ENCODE measurements at places on chromosomes 1 and 21.

DNA sequence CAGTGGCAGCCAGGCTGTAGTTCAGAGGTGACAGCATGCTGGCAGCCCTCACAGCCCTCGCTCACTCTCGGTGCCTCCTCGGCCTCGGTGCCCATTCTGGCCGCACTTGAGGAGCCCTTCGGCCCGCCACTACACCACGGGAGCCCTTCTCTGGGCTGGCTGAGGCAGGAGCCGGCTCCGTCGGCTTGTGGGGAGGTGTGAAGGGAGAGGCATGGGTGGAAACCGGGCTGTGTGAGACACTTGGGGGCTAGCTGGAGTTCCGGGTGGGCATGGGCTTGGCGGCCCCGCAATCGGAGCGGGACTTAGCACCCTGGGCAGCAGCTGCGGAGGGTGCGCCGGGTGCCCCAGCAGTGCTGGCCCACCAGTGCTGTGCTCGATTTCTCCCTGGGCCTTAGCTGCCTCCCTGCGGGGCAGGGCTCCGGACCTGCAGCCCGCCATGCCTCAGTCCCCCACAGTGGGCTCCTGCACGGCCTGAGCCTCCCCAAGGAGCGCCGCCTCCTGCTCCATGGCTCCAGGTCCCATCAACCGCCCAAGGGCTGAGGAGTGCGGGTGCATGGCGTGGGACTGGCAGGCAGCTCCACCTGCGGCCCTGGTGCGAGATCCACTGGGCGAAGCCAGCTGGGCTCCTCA is 396.8 kb downstream of the FAM72C start:
- DNase-seq = no peak

DNA sequence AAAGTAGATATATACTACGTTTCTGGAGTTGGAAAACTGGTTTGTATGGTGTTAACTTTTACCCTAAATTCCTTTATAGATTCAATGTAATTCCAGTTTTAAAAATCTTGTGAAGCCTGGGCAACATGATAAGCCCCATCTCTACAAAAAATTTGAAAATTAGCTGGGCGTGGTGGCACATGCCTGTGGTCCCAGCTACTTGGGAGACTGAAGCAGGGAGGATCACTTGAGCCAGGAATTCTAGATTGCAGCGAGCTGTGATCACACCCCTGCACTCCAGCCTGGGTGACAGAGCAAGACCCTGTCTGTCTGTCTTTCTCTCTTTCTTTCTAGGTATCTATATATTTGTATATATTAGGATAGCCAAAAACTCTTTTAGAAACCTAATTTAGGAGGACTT is 141.9 kb downstream of the CLEC20A start:
- DNase-seq = no peak

DNA sequence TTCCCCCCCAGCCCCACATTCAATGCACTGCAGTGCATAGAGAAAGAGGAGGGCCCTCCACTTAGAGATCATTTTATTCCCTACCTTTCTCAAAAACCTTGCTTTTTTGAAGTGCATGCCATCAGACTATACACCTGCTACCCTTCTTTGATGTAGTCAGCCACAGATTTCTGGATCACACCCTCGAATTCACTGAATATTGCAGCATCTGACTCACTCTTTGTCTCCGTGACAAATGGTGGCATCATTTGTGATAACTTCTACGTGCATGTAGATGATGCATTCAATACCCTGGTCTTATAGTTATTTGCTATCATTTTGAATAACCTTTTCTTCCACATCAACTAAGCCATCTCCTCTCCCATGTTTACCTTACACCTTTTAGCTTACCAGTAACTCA is 310.3 kb upstream of the SGIP1 start:
- DNase-seq = no peak

DNA sequence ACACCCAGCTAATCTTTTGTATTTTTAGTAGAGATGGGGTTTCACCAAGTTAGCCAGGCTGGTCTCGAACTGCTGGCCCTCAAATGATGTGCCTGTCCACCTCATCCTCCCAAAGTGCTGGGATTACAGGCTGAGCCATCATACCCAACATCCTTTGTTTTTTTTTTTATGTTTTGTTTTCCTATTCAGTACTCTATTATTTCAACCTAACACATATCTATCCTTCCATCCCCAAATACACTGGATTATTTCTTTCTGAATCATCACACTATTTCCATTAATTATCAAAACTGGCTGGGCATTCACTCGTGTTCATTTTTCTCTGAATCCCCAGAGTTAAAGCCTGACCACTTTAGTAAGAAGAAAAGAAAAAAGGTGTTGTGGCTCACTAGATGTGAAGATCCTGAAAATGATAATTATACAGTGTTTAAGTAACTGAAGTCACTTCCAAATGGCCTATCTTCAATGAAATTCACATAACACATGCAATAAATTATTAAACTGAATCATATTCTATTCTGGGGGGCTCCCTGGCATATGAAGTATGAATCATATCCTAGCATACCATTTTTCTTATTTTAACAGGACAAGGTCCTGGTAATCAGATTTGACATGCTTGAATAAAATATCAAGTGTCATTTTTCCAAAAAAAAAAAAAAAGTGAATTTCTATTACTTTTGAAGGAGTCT is 1754.2 kb downstream of the BRINP3 start:
- no peak for DNase-seq

GRCh38 chr1:8340448-8340847 is 22.5 kb downstream of the SLC45A1 start:
- DNase-seq = no peak

DNA sequence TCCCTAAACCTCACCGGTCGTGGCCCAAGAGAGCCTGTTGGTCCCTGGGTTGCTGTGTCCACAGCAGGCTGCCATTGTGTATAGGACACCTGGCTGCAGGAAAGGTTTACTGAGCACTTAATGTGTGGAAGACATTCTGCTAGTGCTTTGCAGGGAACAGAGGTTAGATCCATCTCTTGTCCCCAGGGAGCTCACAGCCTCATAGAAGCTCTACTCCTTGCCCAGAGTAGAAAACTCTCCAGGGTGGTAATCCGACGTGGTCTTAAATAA is 16.9 kb upstream of the ALPL start:
- no peak for DNase-seq

DNA sequence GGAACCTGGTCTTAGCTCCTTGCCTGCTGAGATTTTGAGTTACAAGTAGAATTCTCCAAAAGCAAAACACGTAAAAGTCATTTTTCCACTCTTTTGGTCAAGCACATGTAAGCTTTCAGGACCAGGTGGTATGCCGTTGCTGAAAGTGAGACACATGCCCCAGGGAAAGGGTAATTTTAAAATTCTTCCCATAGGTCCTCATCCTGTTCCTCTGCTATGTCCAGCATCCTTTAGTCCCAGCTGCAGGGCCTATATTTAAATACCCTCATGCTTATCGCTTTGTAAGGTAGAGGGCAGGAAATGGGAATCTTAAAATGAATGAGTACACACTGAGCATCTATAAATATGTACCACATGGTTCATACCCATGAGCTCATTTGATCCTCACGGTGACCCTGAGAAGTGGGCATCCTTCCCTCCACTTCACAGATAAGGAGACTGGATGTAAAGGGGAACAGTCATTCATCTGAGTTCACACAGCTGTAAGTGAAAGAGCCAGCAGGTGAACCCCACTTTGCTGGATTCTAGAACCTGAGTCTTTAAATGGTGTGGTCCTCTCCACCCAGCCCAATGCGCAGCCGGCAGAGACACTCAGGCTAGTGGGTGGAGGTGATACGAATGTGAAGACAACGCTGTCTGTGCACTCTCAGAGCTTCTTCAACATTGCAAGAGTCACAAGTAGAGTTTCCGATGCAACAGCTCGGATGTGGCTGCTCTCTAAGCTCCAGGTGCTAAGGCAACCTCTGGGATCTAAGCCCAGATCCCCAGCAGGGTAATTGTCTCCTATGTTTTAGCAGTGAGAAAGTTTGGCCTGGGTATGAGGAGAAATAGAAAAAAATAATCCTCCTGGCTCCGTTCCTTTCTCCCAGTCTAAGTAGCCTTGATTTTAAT is 163.5 kb downstream of the PLXNA2 start:
- no peak for DNase-seq

DNA sequence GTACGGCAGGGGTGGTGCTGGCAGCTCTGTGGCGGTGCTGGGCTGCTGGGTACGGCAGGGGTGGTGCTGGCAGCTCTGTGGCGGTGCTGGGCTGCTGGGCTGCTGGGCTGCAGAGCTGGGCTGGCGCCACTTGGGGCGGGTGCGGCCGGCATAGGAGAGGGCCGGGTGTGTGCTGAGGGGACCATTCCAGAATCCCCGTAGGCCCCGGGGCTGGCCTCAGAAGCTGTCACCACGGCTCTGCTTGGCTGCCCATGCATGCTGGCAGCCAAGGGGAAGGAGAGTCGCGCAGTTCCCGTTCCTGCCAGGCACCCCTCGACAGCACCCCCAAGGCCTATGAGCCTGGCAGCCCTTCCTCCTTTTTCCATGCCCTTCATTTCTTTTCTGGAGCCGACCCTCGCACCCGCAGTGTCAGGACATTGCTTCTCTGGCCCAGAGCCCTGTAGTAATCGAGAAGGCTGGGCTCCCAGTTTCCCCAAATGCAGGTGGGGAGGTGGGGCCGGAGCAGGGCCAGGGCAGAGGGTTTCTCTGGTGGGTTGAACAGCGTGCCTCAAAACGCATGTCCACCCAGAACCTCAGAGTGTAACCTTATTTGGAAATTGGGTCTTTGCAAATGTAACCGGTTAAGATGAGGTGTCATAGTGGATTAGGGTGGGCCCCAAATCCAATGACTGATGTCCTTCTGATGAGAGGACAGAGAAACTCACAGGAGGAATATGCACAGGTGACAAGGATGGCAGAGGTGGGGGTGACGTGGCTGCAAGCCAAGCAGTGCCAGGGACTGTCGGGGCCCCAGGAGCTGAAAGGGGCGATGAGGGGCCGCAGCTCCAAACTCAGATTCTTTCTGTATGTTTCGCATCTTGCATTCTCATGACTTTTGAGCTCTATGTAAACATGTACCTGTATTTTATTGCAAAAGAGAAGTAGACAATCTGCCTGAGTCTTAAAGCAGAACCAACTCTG is 71.0 kb upstream of the ACTRT2 start:
- no peak for DNase-seq

DNA sequence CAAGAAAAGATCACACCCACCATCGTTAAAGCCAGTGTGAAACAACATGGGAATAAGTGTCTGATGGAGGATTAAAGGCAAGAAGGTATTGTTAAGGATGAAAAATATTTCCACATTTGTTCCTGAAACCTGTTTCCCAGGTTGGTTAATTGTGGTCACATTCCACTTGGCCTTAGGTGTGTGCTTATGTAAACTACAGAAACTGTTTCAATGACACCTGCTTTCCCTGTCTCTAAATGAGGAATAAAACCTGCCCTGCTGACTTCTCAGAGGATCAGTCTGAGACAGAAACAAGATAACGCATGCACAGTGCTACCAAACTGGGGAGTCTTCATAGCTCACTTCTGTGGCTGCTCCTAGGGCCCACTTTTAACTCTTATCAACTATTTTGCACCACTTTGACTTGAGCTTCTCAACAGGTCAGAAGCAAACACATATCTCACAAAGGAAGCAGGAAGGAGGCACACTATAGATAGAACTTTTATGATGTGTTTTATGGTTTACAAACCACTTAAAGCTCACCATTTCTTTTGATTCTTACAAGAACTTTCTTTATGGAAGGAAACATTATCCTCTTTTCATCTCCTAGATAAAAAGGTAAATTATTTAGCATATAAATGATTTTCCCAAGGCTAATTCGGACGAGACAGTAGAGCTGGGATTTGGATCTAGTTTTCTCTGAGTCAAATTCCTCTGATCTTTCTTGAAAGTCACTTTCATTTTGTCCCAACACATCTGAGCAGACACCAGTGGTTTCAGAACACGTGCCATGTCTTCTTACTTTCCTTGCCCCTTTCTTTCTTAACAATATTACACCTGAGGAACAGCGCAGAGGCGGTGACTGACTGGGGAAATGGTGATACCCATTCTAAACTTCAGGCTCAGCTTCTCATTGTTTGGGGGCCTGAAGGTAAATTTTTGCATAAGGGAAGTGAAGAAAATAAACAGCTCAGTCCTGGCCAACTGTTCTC is 33.4 kb downstream of the CYP2J2 start:
- no peak for DNase-seq

GRCh38 chr21:33789697-33790096 is 125.9 kb downstream of the ATP5PO start:
- no peak for DNase-seq

All from effector memory CD4-positive, alpha-beta T cell (primary cell).